ENCODE measurements at places on chromosomes 3 and 15.

GRCh38 chr15:47066392-47066791, 650.9 kb upstream of the SEMA6D start:
- DNase-seq = no peak

DNA sequence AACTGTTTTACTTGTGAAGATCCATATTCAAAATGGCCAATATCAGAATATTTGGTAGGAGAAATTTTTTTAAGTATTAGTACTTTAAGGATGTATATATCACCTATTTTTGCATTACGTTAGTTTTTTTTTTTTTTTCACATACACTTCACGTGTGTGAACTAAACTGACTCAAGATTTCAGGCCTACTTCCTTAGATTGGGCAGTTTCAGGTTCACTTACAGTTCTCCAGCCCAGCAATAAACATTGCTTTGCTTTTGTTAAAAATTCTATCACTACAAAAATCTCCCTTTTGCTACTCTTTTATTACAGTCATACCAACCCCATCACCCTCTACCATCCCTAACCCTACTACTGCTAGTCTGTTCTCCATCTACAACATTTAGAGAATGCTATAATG, 183.6 kb downstream of the KCNH8 start:
- DNase-seq = no peak

GRCh38 chr3:14323401-14324223, 78.8 kb upstream of the SLC6A6 start:
- no peak for DNase-seq

DNA sequence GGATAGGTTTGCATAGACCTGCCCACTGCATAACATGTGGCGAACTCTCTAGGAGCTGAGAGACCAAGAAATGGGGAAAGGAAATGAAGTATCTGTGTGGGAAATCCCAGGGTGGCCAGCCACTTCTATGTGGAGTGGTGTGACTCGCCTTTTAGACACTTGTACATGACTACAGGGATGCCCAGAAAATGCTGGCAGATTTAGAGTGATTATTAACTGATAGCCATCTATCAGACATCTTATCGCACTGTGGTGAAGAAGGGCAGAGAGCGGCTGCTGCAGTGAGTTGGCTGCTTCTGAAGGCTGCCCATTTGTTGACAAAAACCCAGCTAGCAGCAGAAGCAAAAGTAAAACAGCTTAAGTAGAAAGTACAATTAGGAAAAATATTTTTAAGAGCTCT, 18.1 kb upstream of the STAC start:
- DNase-seq = no peak

DNA sequence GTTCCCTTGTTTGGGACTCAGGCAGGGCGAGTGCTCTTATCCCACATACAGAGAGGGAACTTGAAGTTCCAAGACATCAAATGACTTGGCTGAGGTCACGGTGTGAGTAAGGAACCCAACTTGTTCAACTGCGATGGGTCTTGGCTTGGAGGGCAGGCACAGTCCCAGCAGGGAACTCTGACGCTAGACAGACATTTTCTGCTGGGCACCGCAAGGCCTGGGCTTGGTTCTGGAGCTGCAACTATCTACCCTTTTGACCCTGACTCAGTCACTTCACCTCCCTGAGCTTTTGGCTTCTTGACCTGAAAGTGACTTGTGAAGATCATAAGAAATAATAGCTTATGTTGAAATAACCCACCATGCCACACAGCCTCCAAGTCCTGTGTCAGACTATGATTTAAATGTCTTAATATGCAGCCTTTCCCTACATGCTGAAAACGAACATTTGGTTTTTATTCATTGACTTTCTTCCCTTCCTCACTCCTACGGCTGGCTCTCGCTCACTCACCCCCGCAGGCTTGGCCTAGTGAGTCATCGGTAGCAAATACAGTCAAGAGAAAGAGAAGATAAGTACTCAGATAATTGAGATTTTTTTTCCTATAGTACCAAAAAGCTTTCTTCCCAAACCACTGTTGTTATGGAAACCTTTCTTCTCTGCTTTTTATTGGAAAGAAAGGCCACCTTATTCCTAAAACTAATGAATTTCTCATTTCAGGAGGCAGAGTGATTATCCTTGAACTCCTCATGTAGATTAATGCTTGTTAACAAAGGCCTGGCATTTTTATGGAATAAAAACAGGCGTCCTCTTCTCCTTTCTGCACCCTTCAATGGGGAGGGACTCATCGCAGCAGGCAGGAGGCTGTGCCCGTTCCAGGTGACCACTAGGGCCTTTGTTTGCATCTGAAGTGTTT, 178.4 kb downstream of the ATP10A start:
- no peak for DNase-seq

DNA sequence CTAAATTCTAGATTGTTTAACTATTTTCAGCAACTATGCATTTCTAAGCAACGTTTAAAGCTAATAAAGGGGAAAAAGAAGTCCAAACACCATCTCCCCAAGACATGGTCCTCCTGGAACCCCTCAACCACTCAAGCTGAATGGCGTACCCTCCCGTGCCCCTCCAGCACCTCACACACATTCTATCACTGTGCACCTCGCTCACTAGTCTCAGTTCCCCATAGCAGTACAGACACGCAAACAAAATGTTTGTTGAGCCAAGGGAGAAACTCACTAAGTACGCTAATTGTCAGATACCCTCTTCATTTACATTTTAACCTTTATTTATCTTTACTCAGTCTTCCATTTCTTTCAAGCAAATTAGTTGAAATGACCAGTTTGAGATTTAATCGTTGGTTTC, 48.8 kb downstream of the ACAP2 start:
- DNase-seq = no peak

DNA sequence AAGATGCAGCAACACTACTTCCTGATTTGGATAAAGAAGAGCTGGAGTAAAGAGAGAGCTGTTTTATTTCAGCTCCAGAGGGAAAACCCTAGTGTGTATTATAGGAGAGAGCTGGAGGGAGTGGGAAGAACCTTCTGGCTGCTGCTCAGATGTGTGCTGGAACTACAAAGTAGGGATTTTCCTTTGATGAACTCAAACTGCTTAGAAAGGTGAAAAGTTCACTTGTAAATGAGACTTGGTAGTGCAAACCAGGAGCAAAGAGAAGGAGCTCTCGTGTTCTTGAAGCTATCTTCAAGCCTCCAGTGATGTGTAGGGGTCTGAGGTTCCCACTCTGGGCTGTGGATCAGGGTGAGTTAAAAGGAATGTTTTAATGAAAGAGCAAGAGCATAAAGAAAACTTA, 110.4 kb downstream of the EDEM1 start:
- DNase-seq = no peak

GRCh38 chr15:84872009-84872910, 12.2 kb upstream of the SLC28A1 start:
- DNase-seq = no peak

- no peak for DNase-seq
Measured at GRCh38 chr3:187624588-187624987, 45.6 kb downstream of the SST start.

DNA sequence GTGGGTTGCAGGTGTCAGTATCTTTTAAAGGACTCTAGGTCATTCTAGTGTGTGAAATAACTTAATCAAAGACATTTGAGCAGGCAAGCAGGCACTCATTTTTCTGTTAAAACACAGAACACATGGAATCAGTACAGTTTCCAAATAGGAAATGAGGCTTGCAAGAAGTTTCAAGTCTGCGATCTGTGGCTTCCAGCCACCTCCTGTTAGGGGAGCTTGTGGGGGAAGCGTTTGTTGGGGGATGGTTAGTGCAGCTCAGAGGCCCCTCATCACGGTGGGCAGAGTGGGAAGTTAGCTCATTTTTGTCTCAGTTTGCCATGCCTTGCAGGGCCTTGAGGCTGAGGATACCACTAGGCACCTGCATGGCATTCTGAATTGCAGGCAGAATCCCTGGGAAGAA, 59.9 kb downstream of the SLC6A11 start:
- DNase-seq = no peak

DNA sequence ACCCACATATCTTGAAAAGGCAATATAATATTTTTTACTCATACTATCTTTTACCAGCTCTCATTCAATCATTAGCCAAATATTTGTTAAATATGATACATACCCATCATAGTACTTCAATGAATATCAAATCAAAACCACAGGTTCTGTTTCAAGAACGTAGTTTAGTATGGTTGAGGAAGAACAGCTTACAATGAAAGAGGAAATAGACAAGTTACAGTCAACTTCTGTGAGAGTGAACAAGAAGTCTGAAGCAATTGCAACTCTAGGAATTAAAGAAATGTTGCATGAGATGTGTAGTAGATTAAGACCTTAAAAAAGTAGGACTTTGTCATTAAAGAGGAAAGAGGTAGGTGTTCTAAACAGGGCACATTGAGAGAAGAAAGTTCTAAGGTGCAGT, 9.3 kb downstream of the BCHE start:
- DNase-seq = no peak

DNA sequence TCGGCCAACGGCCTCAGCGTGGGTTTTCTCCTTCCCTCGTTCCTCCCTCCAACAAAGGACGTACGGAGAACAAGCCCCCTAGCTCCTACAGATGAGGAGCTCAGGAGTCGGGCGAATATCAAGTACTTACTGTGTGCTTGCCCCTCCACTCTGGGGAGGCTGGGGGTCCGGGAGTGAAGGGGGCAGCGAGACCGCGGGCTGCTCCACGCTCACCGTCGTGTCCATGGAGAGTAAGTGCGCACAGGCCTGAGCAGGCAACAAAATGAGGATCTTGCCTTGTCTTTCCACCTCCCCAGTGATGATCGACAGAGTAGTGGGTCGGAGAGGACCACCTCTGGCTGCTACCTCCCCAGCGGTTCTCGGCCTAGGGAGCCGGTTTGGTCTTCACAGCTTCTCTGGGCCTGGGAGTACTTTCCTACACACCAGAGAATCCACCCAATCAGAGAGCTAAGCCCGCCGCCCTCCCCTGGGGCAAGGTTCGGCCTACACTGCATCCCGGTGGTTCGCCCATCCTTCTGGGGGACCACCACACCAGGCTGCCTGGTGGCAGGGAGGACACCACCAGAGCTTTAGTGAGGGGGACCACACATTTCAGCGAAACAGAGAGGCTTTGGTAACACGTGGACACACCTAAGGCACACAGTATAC, 603 bp upstream of the TRANK1 start:
- no peak for DNase-seq

DNA sequence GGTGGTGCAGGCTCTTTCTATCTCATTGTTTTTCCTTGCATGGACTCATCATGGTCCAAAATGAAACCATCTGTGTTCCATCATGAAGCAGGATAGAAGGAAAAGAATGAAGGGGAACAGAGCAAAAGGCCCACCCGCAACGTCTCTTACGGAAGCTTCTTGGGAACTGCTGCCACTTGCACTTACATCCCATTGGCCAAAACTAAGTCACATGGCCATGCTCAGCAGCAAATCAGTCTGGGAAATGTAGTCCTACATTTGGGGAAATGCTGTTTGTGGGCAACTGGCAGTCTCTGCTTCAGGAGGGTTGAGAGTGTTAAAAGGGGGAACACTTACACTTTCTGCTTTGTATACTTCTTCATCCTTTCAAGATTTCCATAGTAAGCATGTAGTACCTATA, 191.6 kb downstream of the SV2B start:
- DNase-seq = no peak

DNA sequence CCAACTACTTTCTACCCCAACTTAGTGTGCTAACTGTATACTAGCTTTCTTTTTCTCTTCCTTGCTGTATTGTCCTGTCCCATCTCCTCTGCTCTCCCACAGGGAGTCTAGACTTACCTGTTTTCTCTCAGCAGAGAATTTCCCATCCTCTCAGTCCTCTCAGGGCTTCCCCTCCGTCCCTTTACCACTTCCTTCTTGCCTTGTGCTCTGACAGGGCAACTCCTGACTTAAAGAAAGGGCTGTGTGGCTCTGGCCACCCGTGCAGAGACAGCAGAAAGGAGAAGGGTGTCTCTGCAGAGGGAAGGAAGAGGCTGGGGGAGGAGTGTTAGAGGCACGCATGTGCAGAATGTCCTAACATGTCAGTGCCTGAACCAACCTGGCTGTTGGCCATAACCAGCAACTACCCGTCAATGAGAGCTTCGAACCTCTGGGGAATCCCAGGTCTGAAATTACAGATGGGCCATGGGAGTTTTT, at the start of gene GCSAM:
Gene GCSAM, minus strand, starts transcription at position 274 of the 474 bp plus-strand sequence. Its CDS starts 128 bp downstream, at position 146.
- DNase-seq = peak; percentile 61

GRCh38 chr3:11287404-11287803, 15.2 kb downstream of the ATG7 start:
- DNase-seq = no peak

- DNase-seq = no peak
Measured at GRCh38 chr3:3200632-3201212, 21.2 kb upstream of the CRBN start.

GRCh38 chr3:169668072-169668956, 4.8 kb upstream of the MECOM start:
- no peak for DNase-seq

- DNase-seq = no peak
Measured at GRCh38 chr15:31285772-31286261, 40.8 kb upstream of the KLF13 start.

GRCh38 chr3:69250014-69250413, 127.6 kb upstream of the LMOD3 start:
- DNase-seq = peak; percentile 61

DNA sequence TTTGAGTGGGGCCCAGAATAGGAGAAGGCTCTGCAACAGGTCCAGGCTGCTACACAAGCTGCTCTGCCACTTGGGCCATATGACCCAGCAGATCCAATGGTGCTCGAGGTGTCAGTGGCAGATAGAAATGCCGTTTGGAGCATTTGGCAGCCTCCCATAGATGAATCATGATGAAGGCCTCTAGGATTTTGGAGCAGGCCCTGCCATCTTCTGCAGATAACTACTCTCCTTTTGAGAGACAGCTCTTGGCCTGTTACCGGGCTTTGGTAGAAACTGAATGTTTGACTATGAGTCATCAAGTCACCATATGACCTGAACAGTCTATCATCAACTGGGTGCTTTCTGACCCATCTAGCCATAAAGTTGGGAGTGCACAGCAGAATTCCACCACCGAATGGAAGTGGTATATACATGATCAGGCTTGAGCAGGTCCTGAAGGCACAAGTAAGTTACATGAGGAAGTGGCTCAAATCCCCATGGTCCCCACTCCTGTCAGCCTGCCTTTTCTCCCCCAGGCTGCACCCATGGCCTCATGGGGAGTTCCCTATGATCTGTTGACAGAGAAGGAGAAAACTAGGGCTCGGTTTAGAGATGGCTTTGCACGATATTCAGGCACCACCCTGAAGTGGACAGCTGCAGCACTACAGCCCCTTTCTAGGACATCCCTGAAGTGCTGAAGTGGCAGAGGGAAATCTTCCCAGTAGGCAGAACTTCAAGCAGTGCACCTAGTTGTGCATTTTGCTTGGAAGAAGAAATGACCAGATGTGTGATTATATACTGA, 971.4 kb downstream of the MCTP2 start:
- no peak for DNase-seq
